Activated CD4-positive, alpha-beta T cell treated with anti-CD3 and anti-CD28 coated beads, Interleukin-2, amount 50 U/mL, for 1 hour (primary cell): ENCODE measurements at places on chromosomes 5 and 9.

DNA sequence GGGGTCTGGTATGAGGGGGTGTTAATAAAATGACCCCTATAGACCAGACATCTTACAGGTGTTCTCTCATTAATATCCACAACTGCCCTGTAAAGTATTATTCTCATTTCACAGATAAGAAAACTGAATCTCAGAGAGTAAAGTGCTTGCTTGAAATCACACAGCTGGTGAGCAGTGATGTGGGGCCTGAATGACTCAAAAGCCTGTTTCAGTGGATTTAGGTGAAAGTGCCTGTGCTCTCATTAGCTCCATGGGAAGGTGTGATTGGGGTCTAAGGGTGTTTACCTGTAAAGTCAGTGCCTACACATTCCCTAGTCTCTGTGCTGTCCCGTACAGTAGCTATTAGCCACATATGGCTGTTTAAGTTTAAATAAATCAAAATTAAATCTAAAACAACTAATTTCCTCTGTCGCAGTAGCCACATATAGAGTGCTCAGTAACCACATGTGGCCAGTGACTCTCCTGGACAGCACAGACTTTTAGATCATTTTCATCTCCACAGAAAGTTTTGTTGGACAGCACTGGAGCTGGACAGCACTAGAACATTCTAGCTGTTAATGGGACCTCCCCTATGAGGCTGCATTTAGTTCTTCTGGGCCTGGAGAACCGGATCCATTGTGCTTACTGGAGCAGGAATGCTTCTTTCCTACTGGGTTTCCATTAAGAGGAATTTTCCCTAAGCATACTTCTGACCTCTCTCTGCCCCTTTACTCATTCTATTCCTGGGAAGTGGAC, 52.5 kb upstream of the SEMA6A start:
- no peak for DNase-seq

DNA sequence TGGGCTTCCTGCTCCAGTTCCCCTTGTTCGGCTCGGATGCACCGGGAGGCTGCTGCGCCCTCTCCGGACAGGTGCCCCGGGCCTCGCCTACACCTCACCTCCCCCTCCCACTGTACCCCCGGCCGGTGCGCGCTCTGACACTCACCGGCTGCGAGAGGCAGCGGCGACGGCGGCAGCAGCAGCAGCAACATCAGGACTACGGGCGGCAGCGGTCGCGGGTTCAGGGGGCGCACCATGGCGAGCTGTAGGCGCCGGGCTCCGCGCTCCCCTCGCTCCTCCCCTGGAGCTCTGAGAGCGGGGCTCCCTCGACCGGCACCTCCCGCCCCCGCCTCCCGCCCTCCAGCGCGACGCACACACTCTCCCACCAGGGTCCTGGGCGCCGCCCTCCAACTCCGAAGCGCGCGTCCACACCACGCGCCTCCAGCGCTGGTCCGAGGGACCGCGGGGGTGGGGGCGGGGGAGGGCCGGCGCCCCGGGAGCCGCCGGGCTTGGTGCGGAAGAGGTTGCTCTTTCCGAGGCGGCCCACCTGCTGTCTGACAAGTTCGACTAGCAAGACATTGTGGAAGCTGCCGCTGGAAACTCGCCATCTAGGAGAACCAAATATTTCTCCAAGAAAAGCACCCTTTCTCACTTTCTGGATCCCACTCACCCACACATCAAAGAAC, at the start of gene GFRA3:
Gene GFRA3 (minus strand): TSS at position 433 of the 665 bp plus-strand sequence. CDS start 197 bp downstream, at position 236.
- DNase-seq: no peak

DNA sequence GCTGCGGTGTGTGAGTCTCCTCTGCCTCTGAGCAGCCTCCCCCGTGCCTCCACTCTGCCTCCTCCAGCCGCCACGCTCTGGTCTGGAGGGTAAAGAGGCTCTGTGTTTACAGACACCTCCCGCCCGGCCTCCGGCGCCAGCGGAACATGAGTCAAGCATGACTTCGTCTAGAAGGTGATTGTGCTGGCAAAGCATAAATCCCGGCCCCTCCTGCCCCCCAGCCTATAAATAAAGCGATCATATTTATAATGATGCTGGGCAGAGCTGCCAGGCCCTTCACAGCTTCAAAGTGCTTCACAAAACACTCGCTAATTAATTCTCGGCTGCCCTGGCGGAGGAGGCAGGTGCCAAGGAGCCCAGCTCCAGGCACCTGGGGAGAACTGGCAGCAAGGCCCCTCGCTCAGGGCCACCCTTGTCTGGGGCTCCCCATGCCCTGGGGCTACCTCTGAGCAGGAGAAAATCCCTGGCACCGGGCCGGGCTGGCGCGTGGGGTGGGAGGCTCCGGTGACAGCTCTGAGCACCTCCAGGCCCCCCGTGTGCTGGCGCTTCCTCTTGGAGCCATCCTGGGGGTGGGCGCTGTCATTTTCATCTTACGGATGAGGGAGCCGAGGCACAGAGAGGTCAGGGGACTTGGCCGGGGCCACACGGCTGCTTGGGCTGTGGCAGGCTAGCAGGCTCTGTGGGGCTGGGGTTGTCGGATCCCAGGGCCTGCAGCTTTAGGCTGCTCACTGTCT, 87.8 kb downstream of the RXRA start:
- DNase-seq: no peak

DNA sequence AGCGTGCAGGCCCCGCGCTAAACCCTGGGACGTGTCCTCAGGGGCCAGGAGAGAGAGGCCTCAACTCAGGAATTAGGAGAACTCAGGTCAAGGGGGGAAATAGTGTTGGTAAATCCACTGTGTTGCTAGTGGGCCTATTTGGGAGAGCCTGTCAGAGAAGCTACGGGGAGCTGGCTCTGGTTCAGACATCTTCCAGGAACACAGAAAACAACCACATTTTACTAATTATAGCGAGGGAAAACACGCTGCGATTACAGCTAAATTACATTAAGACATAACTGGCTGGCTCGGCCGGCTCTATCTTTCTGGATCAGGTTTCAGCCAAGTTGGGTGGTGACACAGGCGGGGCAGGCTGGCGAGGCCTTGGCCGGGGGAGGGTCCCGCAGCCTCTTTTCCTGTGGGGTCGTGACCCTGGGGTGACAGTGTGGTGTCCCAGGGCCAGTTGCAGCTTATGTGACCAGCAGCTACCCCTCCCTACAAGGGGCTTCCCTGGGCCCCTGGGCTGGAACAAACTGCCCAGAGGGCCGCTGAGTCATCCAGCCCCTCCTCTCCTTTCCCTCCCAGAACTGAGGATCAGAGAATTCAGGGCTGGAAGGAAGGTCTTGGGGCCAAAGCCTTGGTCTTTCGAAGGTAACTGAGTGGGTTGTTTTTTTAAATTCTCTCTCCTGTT, 75.1 kb downstream of the FGF18 start:
- no peak for DNase-seq

GRCh38 chr9:125886365-125886764, 139.2 kb downstream of the PBX3 start:
- no peak for DNase-seq

DNA sequence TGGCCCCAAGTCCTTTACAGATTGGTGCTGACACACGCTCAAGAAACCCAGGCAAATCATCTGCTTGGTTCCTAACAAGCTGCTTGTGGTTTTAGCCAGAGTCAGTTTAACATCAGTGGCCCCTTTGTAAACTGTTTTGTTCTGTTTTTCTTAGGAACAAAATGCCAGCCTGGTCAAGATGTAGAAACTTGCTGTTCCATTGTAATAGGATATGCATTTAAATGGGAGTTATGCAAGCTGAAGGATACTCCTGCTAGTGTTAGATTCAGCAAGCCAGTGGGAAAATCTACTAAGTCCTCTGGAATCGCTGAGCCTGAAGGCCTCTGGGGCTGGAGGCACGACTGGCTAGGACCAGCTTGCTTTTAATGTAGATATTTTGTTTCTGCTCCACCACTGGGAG, 391.1 kb downstream of the TLE4 start:
- no peak for DNase-seq

- no peak for DNase-seq
Observed at GRCh38 chr5:148696187-148697036, 42.1 kb upstream of the HTR4 start.

DNA sequence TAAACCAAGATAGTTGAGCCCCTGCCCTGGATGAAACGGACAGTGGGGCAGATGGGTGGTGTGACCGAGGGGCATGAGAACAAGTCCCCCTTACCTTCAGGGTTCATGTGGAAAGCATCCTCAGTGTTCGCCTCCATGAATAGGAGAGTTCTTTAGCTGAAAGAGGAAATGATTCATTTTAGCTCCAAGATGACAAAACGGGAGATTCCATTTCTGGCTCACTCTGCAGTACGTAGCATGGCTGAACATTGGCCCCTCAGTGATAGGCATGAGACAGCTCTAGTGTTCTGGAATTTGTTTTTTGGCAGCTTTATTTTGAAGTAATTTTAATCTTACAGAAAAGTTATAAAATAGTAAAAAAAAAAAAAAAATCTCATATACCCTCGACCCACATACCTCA, 70.2 kb upstream of the AGXT2 start:
- no peak for DNase-seq

- DNase-seq: no peak
Observed at GRCh38 chr5:10866913-10867312, 105.9 kb upstream of the DAP start.

DNA sequence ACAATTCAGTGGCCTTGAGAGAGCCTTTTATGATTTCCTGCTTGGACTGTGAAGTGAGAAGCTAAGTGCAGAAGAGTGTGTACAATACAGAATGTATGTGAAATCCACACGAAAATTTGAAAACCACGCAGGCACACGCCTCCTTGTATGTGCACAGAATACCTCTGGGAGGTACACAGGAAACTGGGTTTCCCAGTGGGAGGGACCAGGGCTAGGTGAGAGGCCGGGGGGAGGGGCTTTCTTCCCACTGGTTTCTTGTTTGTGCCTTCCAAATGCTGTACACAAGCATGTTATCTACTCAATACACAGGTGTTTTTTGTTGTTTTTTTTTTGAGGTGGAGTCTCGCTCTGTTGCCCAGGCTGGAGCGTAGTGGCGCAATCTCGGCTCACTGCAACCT, 16.1 kb downstream of the C9orf50 start:
- no peak for DNase-seq

- no peak for DNase-seq
Observed at GRCh38 chr5:159913501-159913900, 2.8 kb upstream of the ADRA1B start.

DNA sequence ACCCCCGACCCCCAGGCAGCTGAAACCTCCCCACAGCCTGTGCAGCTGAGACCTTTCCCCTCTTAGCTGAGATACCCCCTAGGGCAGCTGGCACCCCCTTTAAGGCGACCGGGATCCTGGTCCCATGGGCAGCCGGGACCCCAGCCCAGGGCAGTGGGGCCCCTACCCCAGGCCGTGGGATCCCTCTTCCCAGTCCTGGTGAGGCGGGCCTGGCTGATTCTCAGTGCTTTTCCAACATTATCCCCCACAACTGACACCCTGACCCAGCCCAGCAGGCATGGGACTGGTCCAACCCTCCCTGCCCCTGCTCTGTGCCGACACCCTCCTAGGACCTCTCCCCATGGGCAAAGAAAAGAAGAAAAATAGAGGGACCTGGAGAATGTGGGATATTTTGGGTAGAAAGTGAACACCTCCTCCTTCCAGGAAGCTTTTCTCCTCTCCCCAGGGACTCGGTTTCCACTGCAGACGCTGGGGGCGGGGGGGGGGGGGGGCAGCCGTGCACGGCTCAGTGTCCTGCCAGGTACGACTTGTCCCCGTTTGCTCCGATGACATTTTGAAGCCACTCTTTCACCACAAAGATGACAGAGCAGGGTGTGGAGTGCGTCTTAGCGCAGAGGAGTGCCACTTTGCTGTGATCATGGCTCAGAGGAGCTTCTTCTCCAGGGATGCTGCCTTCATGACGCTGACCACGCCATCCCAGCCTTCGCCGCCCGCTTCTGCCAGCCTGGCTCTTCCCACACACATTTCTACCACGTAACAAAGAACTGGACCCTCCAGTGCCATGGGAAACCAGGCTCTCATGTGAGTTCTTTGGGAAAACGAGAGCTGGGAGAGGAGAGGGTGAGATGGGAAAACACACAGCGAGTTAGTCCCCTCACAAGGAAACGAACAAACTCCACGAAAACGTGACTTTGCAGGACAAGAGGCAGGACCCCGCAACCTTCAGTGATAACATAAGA, 47.5 kb downstream of the MRPL36 start:
- no peak for DNase-seq

DNA sequence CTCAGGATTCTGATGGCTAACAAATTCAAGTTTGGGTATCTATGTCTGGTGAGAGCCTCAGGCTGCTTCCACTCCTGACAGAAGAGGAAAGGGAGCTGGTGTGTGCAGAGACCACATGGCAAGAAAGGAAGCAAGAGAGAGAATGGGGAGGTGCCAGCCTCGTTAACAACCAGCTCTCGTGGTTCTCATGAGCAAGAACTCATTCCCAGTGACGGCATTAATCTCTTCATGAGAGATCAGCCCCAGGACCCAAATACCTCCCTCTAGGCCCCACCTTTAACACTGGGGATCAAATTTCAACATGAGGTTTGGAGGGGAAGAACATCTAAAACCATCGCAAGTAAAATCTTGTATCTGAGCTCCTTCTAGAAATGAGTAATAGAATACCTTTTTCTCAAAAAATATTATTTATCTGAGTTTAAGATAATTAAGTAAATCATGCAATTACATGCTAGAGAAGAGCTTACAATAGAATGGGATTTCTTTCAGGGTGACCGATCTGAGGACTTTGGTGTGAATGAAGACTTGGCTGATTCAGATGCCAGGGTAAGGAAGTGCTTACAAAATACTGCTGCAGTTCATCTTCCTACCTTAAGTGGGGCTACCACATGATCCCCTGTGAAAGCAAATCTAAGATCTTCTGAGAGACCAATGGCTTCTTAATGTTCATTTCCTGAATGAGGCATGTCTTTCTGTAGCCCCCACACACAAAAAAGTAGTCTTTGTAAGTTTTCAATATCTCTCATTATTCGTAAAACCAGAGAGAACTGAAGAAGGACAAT, 11.5 kb downstream of the ANXA1 start:
- no peak for DNase-seq

GRCh38 chr9:129100383-129101169, 10.0 kb downstream of the CRAT start:
- DNase-seq: no peak

DNA sequence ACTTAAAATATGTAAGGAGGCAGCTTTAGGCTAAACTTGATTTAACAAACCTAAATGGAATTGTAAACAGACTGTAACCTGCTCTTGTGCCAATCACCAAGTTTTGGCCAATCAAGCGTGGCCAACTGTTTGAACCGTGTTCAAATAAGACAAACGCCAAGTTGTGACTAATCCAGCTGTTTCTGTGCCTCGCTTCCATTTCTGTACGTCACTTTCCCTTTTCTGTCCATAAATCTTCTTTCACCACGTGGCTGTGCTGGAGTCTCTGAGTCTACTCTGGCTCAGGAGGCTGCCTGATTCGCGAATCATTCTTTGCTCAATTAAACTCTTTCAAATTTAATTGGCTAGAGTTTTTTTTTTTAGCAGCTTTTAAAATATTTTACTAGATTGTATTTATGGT, 71.3 kb downstream of the LIX1 start:
- DNase-seq: no peak

GRCh38 chr9:90803860-90804593, 2.4 kb downstream of the SYK start:
- DNase-seq: no peak

DNA sequence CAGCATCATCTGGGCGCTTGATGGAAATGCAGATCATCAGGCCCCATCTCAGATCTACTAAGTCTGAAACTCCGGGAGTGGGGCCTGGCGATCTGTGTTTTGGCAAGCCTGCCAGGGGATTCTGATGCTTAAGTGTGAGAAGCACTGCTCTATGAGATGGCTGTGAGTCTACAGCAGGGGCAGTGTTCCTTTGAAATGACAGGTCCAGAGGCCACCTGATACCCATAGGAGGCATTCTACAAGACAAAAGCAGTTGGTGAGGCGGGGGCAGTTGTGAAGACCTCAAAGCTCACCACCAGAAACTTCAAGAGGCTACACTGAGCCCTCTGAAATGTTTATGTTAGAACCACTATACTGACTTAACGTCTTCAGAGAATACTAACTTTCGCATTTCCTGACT, 86.9 kb upstream of the SPATA31D4 start:
- no peak for DNase-seq
